ENCODE measurements at places on chromosomes 11 and 22.

DNA sequence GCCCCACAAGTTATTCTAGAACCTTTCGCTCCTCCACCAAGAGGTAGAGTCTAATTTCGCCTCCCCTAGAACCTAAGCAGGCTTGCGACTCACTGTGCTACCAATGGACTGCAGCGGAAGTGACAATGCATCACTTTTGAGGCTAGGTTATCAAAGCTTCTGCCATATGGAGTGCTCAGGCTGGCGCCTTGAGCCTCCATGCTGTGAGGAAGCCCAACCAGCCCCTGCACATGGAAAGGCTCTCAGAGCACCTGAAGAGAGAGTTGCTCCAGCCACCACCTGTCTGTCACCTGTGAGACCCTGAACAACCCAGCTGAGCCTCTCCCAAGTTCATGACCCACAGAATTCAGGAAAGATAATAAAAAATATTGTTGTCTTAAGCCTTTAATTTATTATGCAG, 29.3 kb upstream of the CBX7 start:
- DNase-seq: no peak

- DNase-seq: no peak
Measured at GRCh38 chr11:102760344-102761035, 19.9 kb downstream of the MMP10 start.

GRCh38 chr22:44196731-44197131, 16.0 kb downstream of the PARVG start:
- no peak for DNase-seq

GRCh38 chr22:23008896-23009295, 61.4 kb upstream of the GNAZ start:
- DNase-seq: no peak

DNA sequence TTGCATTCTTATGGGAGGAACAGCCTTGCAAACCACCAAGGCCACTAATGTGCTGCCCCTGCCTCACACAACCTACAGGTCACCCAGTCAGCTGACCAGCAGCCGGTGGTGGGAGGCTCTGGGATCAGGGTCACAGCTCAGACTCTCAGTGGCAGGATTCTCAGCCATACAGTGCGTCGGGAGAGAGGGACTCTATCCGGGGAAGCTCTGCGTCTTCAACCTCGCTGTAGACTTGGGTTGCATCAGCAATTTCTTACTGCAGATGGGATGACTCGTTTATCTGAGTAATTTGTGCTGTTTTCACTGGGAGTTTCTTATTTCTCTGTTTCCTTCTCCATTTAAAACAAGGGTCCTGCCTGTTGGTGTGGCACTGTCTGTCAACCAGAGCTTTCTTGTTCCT, 257.7 kb downstream of the TBC1D22A start:
- no peak for DNase-seq

DNA sequence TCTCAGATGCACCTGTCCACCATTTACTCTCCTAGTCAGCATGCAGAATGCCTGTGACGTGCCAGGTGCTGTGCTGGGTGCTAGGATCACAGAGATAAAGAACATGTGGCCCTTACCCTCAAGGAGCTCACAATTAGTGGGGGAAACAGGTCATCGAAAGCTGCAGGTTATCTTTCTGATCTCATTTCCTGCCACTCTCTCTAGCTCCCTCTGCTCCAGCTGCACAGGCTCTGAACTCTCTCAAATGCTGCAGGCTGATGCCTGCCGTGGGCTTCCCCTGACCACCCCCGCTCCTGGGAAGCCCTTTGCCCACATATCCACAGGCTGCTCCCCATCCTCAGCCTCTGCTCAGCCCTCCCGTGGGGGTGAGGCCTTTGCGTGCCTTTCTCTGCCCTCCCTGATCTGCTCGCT, 29.6 kb downstream of the SHANK3 start:
- no peak for DNase-seq

- no peak for DNase-seq
Measured at GRCh38 chr11:118055966-118056365, 20.9 kb upstream of the TMPRSS4 start.

- no peak for DNase-seq
Measured at GRCh38 chr11:61297341-61297740, 2.2 kb upstream of the VWCE start.

- no peak for DNase-seq
Measured at GRCh38 chr11:65121447-65121864, 478 bp downstream of the FAU start.

DNA sequence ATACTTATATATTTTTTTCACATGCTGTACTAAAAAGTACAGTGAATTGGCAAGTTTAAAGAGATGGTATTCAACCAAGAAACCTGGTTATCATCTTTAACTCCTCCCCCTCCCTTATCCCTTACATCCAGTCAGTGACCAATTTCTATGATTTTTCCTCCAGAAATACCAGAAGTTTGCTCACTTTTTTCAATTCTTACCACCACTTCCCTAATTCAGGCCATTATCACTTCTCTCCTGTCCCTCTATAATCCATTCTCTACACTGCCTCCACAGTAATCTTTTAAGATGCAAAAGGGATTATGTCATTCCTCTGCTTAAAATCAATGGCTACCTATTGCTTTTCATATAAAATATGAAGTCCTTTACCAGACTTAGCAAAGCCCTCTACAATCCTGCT, 62.8 kb downstream of the CEP57 start:
- DNase-seq: no peak

- no peak for DNase-seq
Measured at GRCh38 chr11:63854696-63855095, 15.8 kb downstream of the MARK2 start.

DNA sequence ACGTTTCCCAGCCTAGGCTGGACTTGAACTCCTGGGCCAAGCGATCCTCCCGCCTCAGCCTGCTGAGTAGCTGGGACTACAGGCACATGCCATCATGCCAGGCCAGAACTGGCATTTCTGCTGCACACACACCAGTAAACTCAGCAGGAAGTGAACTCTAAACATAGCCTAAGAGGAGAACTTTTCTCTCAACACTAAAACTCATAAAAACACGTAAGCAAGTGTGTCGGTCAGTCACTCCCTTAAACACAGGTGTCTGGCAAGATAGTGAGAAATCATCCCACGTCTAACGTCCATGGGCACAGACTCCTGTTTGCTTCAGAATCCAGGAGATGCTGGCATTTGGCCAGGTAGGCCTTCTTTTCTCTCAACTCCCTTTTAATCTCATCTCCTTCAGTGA, 104.8 kb downstream of the RPL27A start:
- no peak for DNase-seq

GRCh38 chr22:48665311-48665995, 1162.2 kb downstream of the BRD1 start:
- DNase-seq: no peak

DNA sequence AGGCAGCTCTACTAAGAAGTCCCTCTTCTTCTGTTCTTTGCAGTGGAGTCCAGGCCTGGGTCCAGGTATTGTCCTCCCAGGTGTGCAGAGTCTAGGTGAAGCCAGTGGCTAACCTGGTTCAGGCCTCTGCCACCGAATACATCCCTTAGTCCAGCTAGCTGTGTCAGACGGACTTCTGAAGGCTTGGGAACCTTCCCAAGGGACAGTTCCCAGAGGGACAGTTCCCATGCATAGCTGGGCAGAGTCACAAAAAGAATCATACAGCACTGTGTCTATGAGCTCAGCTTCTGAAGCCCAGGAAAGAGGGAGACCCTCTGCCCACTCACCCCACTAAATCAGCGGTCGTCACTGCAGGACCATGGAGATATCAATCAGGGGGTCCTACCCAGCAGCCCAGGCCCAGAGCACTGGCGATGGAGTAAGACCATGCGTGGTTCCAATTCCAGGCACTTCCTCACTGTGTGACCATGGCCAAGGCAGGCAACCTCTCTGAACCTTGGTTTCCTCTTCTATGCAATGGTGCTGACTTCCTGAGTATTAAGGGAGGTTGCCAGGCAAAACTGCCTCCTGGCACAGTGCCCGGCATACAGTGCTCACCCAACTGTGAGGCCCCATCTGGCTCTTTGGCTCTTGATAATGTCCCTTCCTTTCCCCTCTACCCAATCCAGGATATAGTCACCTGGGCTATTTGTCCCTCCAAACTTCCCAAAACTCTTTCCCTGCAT, 3.4 kb downstream of the MS4A10 start:
- no peak for DNase-seq

- DNase-seq: no peak
Measured at GRCh38 chr11:68480852-68481510, 20.4 kb downstream of the PPP6R3 start.

DNA sequence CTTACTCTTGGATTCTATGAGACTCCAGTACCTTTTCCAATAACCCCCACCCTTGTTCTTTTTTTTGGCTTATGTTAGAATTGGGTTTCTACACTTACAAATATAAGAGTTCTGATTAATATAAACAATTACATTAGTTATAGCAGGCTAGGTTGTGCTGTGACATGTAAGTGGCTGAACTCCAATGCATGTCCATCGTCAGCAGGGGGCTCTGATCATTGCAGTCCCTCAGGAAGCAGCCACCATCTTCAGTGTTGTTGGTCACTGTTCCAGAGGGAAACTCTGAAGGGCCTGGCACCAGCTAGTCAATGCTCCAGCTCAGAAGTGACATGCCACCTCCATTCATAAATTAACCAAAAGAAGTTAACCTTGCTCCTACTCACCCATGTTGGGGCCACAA, 5.6 kb downstream of the LIPT2 start:
- no peak for DNase-seq

DNA sequence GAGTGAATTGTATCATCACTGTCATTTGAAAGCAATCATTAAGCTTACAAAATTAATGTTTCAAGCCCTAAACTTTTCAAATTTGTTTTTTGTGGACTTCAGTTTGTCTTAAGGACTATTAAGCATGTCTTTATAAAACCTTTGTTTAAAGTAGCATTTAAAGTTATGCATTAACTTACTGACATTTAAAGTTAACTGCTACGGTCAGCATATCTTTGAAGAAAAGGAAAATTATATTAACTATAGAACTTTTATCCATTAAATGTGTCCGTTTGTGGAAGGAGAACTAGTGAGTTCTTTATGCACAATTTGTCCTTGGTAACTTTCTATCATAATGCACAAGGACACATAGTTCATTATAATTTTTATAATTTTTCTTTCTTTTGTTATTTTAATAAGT, 103.4 kb downstream of the FANCF start:
- DNase-seq: no peak

- DNase-seq: no peak
Measured at GRCh38 chr11:45169310-45170072, 23.1 kb downstream of the PRDM11 start.

- DNase-seq: no peak
Measured at GRCh38 chr11:35166369-35167360, 27.7 kb downstream of the CD44 start.

GRCh38 chr22:25759825-25760231, 17.8 kb downstream of the MYO18B start:
- no peak for DNase-seq
